ENCODE measurements at places on chromosomes 1 and 21.
A peak's percentile ranks its signal among the peaks of the same experiment; 100 is the strongest.

- no peak for DNase-seq
These were observed 887 bp downstream of the HES2 start for GRCh38 chr1:6418668-6419396.

GRCh38 chr1:119462964-119463363 is 44.0 kb upstream of the HSD3B1 start:
- no peak for DNase-seq

DNA sequence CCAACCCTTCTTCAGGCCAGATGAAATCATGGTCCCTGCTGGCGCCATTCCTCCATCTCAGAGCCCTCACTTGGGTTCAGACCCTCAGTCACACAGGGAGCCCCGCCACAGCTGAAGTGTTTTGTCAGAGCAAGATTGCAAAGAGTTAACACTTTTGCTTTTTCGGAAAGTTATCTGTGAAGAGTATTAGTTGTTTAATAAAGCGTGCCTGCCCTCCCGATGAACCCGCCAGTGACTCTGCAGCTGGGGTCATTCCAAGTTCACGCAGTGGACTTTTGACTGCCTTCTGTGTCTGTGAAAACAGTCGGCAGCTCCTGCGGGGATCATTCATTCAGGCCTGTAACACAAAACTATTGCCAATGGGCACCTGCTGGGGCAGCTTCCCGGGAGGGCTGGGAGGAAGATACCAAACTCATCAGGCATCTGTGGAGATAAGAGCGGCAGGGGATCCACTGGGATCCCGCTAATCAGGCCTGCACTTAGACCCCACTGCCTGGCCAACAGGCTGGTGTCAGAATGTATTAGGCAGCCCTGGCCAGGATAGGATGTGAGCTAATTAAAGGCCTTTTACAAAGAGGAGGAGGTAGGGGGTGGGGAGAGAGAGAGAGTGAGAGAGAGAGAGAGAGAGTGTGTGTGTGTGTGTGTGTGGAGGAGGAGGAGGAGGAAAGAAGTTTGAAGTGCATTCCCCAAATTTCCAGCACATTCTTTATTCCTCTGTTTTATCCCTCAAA is 184.5 kb downstream of the DHRS3 start:
- peak; percentile 36 for DNase-seq

DNA sequence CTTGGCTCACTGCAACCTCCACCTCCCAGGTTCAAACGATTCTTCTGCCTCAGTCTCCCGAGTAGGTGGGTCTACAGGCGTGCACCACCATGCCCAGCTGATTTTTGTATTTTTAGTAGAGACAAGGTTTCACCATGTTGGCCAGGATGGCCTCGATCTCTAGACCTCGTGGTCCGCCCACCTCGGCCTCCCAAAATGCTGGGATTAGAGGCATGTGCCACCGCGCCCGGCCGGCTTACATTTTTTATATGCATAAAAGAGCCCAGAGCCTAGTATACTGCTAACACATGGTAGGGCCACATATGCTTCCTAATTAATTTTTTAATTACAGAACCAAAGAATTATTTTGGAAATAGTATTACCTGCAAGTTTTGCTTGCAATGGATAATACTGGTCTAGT is 1325.4 kb downstream of the PLA2G4A start:
- DNase-seq = no peak

GRCh38 chr1:164905869-164906268 is 346.9 kb downstream of the PBX1 start:
- DNase-seq = no peak

DNA sequence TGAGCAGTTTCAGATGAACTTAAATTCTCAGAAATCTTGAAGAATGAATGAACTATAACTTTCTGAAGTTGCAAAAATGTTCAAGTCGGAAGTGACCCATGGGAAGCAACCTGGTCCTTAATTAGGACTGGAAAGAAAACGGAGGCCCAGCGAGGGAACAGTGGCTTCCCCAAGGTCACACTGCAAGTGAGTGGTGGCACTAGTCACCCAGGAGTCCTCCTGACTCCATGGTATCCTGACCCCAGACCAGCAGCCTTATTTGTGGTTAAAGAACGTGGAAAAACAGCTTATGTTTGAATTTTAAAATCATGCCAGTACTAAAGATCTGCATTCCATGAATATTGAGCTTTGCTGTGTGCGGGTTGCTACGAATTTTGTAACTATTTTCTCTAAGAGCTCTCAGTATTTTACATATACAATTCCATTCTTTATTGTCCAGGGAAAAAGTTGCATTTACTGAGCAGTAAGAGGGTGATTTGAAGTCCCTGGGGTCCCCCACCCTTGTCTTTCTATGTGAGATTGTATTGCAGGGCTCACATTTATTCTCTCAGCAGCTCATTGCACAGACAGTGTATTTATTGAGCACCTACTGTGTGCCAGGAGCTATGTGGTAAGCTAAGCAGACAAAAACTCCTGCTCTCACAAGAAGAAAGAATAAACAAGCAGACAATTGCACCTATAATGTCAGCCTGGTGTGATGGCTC is 61.6 kb upstream of the ATP5PO start:
- DNase-seq = no peak

- no peak for DNase-seq
These were observed 22.7 kb downstream of the PGBD5 start for GRCh38 chr1:230403442-230403841.

GRCh38 chr1:207140536-207140935 is 36.5 kb downstream of the C4BPA start:
- no peak for DNase-seq

DNA sequence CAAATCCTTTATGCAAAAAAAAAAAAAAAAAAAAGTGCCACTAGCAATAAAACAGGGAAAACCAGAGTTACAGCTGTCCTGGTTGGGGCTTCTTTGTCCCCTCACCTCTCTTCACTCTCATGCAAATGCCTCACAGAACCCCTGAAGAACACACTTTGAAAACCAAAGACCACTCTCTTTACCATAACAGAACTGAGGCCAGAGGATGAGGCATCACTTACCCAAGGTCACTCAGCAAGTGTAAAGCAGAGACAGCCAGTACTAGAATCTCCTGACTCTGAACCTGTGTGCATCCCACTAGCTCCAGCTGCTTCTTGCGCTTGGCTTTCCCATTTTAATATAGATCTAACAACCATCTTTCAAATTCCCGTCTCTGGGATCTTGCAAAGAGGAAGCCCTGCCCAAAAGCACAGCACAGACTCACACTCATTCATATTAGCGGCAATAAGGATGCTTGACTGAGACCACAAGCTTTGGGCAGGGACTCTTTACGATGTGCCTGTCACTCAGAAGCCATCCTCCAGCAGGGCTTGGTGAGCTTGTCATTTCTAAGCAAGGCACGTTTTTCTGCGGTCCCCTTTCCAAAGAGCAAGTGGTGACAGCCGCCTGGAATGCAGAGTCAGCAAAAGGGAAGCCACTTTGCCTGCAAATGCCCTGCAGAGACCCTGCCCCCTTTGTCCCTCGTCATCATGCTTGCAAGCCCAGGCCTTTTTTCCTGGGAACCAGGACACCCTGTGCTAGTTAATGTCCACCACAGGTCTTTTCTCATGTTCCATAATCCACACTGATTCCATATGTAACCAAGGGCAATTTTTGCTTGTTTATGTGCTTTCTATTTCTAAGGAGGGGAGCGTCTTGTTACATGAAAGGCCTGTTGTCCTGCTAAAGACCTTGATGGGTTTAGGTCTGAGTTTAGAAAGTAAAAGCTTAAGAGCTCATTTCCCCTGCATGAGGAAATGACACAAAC is 76.5 kb upstream of the NFIA start:
- DNase-seq = no peak

DNA sequence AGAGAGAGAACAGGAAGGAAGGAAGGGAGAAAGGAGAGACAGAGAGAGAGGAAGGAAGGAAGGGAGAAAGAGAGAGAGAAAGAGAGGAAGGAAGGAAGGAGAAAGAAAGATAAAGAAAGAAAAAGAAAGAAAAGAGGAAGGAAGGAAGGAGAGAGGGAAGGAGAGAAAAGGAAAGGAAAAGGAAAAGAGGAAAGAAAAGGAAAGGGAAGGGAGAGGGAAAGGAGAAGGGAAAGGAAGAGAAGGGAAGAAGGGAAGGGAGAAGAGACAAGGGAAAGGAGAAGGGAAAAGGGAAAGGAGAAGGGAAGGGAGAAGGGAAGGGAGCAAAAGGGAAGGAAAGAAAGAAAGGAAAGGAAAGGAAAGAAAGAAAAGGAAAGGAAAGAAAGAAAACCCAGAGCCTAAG is 404.6 kb downstream of the DISC1 start:
- no peak for DNase-seq

- no peak for DNase-seq
These were observed 128.6 kb upstream of the HOOK1 start for GRCh38 chr1:59686170-59686569.

DNA sequence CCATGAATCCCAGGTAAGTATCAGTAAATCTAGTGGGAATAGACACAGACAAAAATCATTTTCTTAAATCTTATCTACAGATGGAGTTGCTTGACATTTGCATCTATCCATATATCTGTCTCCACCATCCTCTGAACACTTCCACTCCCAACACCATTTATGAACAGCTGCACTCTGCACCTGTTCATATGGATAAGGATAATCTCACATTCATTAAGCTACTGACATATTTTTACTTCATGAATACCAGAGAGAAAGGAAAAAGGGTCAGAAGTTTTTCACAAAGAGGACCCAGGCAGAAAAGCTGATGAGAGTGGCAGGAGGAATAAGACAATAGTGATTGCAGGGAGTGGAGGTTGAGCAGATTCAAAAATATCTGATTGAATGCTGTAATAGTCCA is 222.6 kb downstream of the DNAH14 start:
- DNase-seq = no peak

GRCh38 chr1:58902830-58903513 is 119.1 kb upstream of the JUN start:
- DNase-seq = no peak

GRCh38 chr1:26038477-26038876 is 7.4 kb downstream of the SLC30A2 start:
- no peak for DNase-seq

GRCh38 chr1:188463919-188464318 is 1635.2 kb downstream of the PLA2G4A start:
- no peak for DNase-seq

GRCh38 chr1:66041654-66042053 is 249.0 kb downstream of the PDE4B start:
- no peak for DNase-seq

- peak; percentile 72 for DNase-seq
These were observed 129.4 kb downstream of the MRPS6 start for GRCh38 chr21:34202553-34203372.

DNA sequence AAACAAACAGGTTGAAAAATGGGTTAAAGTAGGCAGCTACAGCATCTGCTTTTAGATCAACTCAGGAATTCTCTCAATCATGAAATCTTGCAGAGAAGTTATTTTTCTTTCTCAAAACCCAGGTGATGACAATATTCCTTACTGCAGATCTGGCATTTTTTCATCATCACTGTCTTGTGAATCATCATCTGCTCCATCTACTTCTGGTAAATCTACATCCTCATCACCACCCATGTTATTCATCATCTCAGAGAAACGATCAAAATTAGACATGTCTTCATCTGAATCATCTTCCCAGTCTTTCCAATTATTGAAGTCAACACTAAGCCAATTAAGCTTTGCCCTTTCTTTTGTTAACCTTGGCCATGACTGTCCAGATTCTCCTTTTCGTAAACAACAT is 21.8 kb downstream of the GBP2 start:
- no peak for DNase-seq

GRCh38 chr1:78052685-78053405 is 7.1 kb downstream of the GIPC2 start:
- DNase-seq = no peak

DNA sequence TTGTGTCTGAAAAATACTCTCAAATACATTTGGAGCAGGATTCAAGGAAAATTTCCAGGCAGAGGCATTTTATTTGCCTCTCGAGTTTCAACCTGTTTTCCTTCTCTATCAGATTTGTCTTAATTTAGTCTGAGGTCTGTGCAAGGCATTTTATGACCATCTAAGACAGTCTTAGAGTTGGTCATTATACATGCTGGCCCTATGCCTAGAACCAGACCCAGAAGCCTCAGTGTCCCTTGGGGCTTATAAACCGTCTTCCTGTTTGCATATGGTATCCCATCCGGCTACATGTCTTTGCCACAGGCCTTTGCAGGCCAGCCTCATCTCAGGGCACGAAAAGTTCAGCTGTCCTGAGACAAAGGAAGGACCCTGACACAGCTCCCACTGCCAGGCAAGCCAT is 346.1 kb downstream of the SIPA1L2 start:
- no peak for DNase-seq

DNA sequence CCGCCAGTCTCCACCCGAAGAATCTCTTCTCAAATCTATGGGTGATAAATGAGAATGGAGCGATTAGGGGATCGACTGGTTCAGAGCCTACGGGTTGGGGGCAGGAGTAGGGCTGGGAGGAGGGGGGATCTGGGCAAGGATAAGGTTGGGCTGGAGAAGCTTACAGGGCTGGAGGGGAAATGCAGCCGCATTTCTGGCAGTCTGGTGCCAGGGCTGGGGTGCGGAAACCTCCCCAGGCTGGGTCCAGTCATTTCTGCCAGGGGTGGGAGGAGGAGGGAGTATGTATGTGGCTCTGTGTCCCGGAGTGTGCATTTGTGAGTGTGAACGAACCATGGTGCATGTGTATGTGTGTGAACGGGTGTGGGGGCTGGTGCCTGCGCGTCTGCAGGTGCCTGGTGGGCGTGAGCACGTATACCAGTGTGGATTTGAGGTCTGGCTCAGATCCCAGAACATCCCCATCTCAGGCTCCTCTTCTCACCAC is 10.2 kb downstream of the C1orf216 start:
- DNase-seq = no peak

GRCh38 chr21:30014886-30015285 is 75.1 kb upstream of the GRIK1 start:
- no peak for DNase-seq

GRCh38 chr1:69814926-69815325 is 247.2 kb downstream of the LRRC7 start:
- no peak for DNase-seq

DNA sequence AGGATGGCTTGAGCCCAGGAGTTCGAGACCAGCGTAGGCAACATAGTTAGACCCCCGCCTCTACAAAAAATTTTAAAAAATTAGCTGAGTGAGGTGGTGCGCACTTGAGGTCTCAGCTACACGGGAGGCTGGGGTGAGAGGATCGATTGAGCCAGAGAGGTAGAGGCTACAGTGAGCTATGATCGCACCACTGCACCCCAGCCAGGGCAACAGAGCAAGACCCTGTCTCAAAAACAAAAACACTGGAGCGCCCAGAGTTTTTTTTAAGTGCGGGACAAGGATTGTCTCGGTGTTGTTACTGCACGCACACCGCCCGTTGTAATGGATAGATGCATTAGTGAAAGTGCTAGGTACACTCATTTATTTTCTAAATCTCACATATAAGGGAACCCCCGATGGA is 37.1 kb downstream of the PIK3CD start:
- DNase-seq = no peak

- DNase-seq = no peak
These were observed 194.8 kb downstream of the DAB1 start for GRCh38 chr1:57229076-57229475.

All from adrenal gland (tissue), 19 donors.